Cerebellar nuclear complex (tissue), 1 donor: ENCODE measurements at places on chromosomes 3 and 15.

- no peak for DNase-seq
These were observed 101.6 kb upstream of the ABHD17C start for GRCh38 chr15:80593486-80594030.

- no peak for DNase-seq
These were observed 308.0 kb downstream of the DOCK3 start for GRCh38 chr3:50982540-50983325.

DNA sequence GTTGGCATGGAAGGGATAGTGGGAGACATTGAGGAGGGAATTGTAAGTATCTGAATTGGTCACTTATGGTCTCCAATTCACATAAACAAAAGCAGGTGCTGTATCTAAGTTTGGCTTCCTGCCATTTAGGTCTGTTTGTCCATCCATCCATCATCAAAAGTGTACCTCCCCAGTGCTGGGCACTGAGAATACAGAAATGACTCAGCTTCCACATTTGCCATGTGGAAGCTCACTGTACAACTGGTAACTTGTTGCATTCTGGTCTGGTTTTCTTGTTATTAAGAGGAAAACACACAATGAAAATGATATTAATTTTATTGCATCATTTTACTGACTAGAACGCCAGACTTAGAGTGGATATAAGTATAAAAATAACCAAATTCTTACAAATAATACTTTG, 30.9 kb upstream of the MUC13 start:
- DNase-seq: no peak

GRCh38 chr3:52253314-52254304, 8.1 kb downstream of the PPM1M start:
- DNase-seq: no peak

- no peak for DNase-seq
These were observed 30.5 kb downstream of the SMAD3 start for GRCh38 chr15:67095912-67096311.

GRCh38 chr15:70669966-70670658, 93.2 kb downstream of the UACA start:
- no peak for DNase-seq

DNA sequence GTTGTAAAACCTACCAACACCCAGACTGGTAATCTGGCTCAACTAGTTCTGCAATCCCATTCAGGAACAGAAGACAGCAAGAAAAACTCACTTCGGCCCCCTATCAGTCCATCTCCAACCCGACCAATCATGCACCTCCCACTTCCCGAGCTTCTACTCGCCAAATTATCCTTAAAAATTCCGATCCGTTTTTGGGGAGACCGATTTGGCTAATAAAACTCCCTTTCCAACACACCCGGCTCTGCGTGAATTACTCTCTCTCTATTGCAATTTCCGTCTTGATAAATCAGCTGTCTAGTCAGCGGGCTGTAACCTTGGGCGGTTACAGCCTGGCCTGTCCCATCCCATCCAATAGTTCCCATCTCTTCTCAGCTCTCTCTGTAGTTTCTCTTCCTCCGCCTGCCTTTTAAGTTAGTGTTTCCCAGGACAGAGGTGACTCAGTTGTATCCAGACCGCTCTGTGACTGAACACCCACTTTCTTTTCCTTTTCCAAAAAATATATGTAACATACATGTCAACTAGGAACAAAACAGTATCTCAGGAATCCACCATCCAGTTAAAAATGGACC, 780 bp upstream of the ACAD9 start:
- no peak for DNase-seq

- no peak for DNase-seq
These were observed 1.2 kb upstream of the GSK3B start for GRCh38 chr3:120095226-120095978.

DNA sequence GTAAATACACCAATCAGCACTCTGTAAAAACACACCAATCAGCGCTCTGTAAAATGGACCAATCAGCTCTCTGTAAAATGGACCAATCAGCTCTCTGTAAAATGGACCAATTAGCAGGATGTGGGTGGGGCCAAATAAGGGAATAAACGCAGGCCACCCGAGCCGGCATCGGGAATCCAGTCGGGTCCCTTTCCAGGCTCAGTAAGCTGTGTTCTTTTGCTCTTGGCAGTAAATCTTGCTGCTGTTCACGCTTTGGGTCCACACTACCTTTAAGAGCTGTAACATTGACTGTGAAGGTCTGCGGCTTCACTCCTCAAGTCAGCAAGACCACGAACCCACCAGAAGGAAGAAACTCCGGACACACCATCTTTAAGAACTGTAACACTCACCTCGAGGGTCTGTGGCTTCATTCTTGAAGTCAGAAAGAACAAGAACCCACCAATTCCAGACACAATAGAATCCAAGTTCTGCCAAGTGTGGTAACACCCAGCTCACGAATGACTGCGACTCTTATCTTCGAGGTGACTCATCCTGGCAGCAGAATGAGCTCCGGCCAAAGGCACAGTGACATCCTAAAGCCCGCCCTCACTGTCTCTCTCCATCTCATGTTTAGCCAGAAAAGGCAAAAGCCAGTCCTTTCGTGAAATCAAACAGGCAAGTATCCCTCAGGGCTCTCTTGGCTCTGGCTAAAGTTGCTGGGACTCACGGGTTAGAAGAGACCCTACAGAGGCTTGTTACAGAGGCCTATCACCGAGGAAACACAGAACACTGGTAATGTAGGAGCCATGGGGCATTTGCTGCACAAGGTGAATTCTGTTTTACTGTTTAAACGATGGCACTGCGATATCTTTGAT, 155.2 kb downstream of the FAM43A start:
- no peak for DNase-seq
